Suppressor macrophage treated with lipopolysaccharide for 4 hours (primary cell): ENCODE measurements at places on chromosomes 1 and 21.

DNA sequence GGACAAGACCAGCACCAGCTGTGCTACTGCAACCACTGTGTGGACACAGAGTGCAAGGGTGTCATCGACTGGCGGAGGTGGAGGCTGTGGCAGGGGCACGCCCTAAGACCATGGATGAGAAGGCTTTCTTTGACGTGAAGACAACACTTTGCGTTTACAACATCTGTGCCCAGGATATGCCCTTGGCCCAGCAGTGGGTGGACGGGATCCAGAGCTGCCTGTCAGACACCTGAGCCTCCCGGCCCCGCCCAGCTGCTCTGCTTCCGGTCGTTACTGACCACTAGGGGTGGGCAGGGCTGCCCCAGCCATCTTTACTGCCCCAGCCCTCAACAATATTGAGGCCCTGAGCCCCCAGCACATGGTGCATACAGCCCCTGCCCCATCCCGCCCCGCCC lies 21.4 kb upstream of the NPPB start:
- no peak for DNase-seq

DNA sequence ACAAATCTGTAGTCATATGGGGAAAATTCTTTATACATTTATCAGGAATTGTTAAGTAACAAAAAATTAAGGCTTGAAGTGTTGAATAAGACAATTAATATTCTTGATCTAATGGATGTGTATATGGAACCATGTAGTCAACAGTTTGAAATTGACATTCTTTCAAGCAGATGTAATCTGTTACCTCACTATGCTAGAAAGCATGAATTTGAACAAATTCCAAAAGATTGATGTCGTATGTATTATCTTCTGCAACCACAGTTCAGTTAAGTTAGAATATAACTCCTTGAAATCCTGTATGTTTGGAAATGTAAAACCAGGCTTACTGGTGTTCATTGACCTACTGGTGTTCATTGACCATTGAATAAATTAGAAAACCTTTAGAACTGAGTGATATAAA lies 16.1 kb downstream of the CCDC18 start:
- DNase-seq = no peak

GRCh38 chr1:23480187-23481025 lies 3.6 kb downstream of the ASAP3 start:
- no peak for DNase-seq

- peak; percentile 43 for DNase-seq
Observed at GRCh38 chr1:221873673-221874072, 131.8 kb upstream of the DUSP10 start.

GRCh38 chr1:205451759-205452164 lies 4.1 kb downstream of the BLACAT1 start:
- no peak for DNase-seq

DNA sequence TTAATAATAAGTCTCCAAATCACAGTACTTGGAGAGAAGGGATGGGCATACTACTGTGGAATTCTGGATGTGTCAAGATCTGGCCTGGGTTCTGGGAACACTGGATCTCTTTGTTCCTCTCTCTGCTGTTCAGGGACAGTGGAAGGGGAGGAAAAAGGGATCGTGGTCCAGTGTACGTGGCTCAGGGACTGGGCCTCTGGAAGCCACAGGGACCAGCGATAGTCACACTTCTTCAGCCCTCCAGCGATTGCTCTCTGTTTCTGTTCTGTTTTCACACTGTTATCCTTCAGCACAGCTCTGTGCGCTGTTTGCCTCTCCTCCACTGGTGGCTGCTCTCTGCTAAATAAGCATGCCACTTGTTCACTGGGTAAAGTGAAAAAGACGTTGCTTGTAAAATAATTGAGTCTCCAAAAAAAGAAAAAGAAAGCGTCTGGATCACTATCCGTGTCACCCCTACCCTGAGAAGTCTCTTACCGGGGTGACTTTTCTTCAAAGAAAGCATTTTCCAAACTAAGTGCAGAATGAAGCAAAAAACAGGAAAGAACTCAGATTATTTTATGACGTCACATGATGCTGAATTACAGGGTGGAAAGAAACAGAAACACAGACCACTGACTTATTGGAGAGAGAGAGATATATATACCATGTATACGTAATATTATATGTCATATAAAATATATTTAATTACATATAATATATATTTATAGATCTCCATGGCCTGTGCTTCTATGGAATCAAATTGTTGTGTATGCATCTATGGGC lies 279.4 kb downstream of the RGS7 start:
- DNase-seq = no peak

DNA sequence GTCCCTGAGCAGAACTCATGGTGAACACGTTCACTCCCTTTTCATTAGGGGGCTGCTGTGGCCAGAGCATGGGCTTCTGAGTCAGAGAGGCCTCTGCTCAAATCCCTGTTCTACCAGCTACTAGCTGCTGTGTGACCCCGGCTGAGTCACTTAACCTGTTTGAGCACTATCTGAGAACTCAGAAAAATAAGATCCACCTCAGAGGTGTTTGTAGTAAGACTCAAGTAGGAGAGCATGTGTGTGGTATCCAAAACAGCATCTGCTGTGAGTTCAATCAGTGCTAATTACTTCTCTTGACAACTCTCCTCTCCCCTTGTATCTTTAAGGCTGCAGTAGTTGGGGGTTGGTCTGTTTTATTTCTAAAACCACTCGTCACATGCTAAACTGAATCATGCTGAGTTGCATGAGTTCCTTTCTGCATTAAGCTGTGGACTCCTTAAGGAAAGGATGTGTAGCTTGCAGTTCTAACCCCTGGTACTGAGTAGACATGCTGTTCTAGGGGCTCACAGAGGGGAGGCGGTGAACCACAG lies 39.7 kb upstream of the JUN start:
- DNase-seq = peak; percentile 59

GRCh38 chr21:36821032-36821299 lies 122.1 kb downstream of the SIM2 start:
- DNase-seq = no peak

DNA sequence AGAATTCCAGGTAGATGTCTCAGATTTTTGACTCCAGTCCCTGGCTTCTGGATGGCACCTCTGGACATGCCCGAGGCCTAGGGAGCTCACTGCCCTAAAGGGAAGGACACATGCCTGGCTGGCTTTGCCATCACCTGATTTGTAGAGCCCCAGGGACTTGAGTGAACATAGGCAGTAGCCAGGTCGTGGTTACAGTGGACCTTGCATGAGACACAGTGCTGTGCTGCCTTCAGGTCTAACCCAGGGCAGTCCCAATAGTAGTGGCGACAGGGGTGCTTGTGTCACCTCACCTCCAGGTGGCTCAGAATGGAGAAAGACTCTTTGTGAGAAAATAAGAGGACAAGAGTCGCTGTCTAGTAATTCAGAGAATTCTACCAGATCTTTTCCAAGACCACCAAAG lies 166.7 kb downstream of the USP25 start:
- DNase-seq = no peak

- DNase-seq = no peak
Observed at GRCh38 chr1:205766038-205766437, 9.2 kb downstream of the RAB29 start.

- no peak for DNase-seq
Observed at GRCh38 chr21:25188677-25189079, 418.6 kb downstream of the MRPL39 start.

DNA sequence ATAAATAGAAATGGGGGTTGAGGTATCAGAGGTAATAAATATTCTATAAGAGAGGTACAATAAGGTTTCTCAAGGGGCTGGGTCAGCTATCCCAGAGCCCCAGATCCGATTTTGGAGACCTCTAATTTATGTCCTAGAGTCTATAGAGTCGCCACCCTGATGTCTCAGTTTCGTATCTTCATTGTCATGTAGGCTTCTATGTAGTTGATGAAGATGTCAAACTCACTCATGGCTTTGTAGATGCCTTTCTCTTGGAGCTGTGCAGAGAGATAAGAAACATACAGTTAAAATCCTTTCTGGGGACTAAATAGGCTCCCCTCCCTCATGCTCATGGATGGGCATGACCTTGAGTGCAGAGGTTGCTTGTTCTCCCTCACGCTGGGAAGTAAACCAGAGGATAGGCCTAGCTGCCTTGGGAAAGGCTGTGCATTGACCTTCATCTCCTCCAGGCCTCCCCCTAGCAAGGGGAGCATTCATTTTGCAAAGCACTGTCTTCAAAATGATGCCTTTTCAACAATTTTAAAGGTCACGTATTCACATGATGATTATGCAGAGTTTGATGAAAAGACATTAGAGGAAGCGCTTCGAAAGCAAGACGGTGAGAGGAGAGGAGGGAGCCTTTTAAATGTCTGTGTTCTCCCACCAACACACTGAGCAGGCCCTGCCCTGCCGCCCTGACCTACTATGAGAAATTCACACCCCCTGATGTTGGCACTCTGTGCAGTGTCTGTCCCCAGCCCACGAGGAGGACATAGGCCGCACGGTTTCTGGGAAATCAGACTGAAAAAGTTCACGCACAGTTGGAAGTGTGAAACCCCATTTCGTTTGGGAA lies 1.9 kb upstream of the IL19 start:
- peak; percentile 71 for DNase-seq

DNA sequence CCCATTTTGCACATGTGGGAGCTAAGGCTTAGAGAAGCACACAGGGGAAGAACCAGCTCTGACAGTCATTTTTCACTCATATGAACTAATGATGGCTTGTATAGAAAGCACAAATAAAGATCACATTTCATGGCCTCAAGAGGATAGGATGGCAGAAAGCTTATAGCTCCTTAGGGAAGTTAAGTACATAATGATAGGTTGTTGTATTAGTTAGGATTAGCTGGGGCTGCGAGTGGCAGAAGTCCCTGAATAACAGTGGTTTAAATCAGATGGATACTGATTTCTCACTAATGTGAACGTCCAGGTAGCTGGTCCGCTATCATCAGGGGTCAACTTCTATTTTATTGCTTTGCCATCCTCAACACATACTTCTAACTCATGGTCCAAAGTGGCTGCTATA lies 284.0 kb downstream of the RPS6KC1 start:
- DNase-seq = no peak

- no peak for DNase-seq
Observed at GRCh38 chr1:15928971-15929965, 46.6 kb downstream of the ZBTB17 start.

DNA sequence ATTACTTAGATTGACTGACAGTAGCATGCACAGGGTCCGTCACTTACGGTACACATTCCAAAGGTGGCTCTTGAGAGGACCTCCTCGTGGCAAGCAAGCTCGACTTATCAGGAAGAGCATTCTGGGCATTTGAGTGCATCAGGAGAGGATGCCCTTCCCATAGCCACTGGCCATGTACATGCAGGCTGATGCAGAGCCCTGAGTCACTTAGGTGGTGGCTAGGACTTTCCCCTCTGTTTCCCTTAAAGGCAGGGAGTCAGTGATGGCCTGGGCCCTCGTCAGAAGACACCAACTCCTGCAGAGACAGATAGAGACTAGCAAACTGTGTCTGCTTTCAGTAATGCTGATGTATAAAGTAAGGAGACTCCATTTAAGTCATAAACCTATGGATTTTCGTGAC lies 12.9 kb downstream of the EXO1 start:
- DNase-seq = no peak

DNA sequence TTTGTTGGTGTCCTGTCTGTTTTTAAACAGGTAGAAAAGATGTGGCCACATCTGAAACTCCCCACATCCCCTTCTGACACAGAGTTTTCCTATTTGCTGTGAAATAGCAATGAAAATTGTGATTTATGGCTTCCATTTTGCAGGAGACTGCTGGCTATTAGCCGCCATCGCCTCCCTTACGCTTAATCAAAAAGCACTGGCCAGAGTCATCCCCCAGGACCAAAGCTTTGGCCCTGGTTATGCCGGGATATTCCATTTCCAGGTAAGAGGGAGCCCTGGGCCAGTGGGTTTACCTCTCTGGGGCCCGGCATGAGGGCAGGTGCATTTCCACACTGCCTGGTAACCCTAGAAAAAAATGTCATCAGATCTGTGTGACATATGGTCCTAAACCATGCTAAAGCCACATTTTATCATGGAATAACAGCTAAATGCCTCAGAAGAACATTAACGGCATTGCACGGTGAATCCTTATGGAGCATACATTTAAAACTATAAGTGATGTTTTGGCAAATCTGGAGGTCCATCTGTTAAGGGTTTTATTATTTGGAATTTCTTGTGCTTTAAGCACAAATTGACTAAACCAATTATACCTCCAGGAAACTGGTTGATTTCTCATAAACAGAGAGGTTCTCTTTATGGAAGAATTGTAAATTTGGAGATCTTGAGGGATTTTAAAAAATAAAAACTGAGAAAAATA lies 12.3 kb downstream of the CAPN9 start:
- no peak for DNase-seq

- DNase-seq = no peak
Observed at GRCh38 chr1:7984811-7985210, 23.3 kb downstream of the PARK7 start.

GRCh38 chr1:39213511-39214002 lies 9.1 kb downstream of the MACF1 start:
- DNase-seq = no peak

DNA sequence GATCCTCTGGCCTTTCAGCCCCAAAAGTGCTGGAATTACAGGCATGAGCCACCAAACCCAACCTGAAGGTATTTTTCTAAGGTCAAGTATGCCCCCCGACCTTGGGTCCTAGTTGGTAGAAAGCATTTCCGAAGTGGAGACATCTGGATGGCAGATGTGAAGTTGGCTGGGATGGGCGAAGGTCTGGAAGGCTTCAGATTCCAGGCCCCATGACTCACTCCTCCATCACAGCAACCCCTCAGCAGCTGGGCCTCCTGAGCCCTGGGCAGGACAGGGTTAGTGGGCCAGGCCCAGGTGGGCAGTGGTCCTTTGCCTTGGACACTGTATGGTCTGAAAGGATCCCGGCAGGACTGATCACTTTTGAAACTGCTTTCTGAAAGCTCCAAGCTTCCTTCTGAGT lies 23.3 kb downstream of the NAV1 start:
- DNase-seq = no peak
